ENCODE measurements at places on chromosomes 1 and 21. TPM values are rescaled to one million over a fixed set of nuclear protein-coding genes. Genes with fewer than 3 reads are reported as not detected.

DNA sequence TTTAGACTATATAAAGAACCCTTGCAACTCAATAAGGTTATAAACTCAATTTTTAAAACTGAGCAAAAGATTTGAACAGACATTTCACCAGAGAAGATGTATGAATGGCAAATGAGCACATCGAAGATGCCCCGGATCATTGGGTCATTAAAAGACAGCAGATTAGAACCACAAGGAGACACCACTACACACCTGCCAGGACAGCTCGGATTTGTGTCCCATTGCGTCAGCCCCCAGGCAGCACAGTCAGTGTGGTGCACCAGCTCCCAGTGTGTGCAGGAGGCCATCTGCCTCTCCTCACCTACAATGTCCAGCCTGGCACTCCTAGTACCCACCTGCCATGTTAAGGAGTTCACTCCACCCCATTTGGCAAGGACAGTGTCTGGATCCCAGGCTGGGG lies 61.1 kb upstream of the LRP8 start:
- DNase-seq: no peak

- no peak for DNase-seq
Measured at GRCh38 chr21:46569081-46569480, 35.8 kb downstream of the S100B start.

SLC2A5 gene
- total RNA-seq: 123 TPM

CIART gene
- total RNA-seq: 0.68 TPM

DNA sequence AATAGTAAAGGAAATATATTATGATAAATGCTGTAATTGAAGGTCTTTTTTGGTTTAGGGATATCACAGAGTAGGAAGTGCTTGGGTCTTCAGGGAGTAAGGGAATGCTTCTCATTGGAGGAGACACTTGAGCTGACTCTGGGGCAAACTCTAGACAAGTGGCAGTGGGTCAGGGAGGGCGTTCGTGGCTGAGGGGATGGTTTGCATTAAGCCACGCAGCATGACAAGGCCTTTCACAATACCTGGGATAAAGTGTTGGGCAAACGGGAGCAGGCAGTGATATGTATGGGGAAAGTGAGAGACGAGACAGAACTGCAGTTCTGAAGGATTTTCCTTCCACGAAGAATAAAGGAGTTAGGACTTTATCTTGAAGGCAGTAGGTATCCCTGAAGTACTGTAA lies 109.0 kb downstream of the PATJ start:
- DNase-seq: no peak

- DNase-seq: no peak
Measured at GRCh38 chr1:228375578-228376261, 30.9 kb downstream of the TRIM11 start.

DNA sequence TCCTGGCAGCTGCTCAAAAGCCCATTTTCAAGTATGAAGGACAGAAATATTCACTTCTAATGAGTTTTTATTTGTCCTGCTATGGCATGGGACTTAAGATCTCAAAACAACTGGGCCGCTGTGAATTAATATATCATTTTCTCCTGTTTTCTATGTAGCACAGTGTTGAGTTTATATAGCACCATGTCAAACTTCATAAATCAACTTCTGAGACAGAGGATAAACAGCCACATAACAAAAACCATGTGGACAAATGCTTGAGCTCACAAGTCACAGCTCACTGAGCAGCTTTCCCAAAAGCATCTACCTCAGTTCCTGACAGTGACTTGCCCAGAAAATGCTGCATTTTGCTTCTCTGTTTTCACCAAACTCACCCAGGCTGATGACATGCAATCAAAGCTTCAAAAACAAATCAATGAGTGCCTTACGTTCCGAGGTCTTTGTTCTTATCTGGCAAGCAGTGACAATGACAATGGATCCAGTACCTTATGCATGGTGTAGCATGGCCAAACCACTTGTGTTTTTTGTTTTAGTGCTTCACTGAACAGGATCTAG lies 722.6 kb downstream of the LRRIQ3 start:
- DNase-seq: no peak

DNA sequence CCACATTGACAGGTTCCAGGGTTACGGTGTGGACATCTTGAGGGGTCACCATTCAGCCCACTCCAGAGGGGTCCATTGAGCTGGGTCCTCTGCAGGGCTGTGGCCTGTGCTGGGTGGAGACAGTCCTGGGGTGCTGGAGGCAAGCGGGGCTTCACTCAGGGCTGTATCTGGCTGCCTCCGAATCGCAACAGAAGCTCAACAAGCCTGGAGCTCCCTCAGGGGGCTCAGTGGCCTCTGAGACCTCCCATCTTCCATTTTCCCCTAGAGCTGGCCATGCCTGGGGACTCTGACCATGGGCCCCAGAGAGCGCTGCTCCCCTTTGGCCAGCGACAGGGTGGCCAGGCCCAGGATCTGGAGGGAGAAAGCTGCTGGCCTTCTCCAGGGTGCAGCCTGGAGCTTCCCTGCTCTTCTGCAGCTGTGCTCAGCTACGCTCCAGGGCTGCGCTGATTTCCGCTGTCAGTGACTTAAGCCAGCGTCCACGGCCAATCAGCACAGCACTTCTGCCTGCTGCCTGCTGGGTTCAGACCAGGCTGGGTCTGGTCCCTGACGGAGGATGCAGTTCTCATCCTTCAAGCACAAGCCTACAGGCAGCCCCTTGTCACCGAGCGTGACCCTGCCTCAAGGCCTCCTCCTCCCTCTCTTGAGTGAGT lies 45.0 kb upstream of the ADARB1 start:
- no peak for DNase-seq

NR1I3 gene
- not detected for total RNA-seq

- peak; percentile 19 for DNase-seq
Measured at GRCh38 chr1:147171399-147172167, 687 bp downstream of the PRKAB2 start.

RPTN gene
- total RNA-seq: not detected

DNA sequence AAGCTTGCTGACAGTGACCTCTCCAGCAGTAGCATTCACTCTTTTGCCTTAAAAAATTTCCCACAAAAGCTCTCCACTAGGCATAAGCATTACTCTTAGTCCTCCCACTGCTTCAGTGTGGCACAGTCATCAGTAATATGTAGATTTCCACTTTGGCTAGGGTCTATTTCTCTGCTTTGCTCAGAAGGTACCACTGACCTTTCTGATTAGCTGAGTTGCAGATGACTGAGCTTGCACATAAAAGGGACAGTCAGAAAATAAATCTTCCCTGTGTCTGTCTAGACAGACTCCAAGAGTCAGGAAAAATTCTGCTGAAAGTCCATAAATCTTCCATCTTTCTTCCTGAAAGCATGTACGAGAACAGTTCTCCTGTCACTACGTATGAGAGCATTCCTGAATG lies 56.6 kb upstream of the APP start:
- no peak for DNase-seq

Data from OCI-LY7 (cell line).